Upper lobe of left lung (tissue), 6 donors: ENCODE measurements at places on chromosomes 7 and 10. TPM values are rescaled to one million over a fixed set of nuclear protein-coding genes. Genes with fewer than 3 reads are reported as not detected.

GRCh38 chr10:96292971-96293920 is 11.0 kb upstream of the DNTT start:
- no peak for DNase-seq

DNA sequence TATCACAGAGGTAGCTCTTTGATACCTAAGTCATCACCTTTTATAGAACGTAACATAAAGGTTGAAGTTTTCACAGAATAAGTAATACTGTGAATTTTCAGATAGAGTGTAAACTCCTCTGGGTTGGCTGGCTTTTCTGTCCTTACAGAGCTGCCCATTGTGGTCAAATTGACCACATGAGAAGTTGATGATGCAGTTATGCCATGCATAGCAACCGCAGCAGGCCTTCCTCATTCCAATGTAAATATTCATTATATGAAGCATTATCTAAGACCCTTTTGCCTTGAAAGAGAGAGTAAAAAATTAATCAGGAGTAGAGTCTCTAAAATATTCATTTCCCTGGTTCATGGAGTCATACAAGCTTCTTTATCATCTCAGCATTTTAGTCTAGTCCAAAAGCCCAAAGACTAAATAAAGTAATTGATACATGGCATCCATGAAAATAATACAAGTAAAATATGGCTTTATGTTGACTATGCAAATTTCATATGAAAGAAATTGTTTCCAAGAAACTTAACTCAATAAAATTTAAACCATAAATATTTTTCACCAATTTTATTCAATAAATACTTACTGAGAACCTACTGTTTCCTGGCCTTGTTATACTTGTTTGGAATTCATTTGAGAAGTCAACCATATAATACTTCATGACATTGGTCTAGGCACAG is 516.4 kb downstream of the PCDH15 start:
- DNase-seq = no peak

DNA sequence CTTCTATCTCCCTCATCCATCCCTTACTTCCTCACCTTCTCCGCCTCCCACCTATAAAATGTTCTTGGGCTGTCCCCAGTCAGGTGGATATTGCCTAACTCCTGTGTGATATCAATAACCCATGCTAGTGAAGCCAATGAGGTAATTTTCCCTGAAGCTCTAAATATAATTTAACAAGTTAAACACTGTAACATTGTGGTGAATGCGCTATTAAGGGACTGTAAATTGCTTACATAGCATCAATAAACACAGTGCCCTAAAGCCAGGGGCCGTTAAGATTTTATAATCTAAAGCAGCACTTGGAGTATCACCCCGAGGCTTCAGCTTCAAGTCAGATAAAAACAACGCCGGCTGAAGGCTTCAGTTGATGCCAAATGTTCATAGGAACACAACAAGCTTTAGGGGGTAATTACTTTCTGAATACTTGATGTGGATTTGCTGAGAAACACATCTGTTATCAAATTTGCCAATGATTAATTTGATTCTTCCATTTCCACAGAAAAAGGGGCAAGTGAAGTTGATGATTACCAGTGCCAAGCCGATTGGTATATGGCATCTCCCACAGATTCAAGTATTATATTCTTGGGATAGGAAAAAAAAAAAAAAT is 138.4 kb downstream of the CREB5 start:
- DNase-seq = no peak

GRCh38 chr7:43637114-43637806 is 54.4 kb downstream of the STK17A start:
- no peak for DNase-seq

- DNase-seq = no peak
These were observed 24.3 kb upstream of the OPN4 start for GRCh38 chr10:86630079-86630478.

GRCh38 chr7:52669031-52669430 is 366.4 kb upstream of the POM121L12 start:
- DNase-seq = peak; percentile 80

GRCh38 chr7:87933605-87933952 is 472 bp upstream of the ADAM22 start:
- no peak for DNase-seq

- DNase-seq = no peak
These were observed 136.6 kb downstream of the REEP3 start for GRCh38 chr10:63657761-63658160.

DNA sequence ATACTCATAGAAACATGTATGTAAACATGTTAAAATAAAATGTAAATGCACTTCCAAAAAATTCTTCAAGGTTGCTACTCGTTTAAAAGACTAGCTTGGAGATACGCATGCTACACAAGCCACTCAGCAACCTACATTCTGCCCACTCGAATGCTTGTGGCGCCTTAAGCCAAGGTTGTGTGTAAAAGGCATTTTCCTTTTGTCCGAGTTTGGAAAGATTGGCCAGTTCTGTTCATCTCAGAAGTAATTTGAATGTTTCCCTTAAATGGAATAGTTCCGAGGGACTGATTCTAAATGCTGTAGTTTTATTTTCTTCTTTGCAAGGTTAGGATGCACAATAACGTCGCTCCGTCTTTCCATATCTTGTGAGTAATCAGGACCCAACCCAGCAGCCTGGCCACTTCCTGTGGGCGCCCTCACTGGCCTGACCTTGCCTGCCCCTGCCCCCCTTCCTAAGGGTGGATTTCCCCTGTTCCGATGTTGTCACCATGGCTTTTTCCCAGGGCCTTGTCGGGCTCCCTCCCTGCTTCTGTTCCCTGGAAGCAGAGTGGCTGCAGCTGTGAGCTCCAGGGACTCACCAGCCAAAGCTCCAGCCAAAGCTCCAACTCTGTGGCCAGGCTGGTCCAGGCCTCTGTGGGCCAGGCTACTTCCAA is 70.6 kb downstream of the PTPRE start:
- no peak for DNase-seq

DNA sequence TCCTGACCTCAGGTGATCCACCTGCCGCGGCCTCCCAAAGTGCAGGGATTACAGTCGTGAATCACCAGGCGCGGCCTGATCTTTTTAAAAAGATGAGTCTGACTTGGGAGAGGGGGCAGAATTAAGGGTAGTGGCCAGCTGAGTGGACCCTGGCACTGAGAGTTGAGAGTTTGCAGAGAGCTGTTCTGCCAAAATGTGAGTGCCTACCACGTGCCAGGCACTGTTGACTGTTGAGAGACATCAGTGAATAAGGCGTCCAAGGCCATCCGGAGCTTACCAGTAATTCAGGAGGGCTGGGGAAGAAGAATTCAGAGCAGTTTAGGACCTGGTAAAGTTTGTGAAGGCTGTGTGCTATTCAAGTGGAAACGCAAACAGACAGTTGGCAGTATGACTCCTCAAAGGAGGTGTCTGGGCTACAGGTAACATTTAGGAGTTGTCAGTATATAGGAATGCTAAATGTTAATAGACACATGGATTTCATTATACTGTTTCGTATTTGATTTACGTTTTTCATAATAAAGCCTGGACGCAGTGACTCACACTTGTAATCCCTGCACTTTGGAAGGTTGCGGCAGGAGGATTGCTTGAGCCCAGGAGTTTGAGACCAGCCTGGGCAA is 1.5 kb downstream of the NIPSNAP2 start:
- DNase-seq = no peak

DNA sequence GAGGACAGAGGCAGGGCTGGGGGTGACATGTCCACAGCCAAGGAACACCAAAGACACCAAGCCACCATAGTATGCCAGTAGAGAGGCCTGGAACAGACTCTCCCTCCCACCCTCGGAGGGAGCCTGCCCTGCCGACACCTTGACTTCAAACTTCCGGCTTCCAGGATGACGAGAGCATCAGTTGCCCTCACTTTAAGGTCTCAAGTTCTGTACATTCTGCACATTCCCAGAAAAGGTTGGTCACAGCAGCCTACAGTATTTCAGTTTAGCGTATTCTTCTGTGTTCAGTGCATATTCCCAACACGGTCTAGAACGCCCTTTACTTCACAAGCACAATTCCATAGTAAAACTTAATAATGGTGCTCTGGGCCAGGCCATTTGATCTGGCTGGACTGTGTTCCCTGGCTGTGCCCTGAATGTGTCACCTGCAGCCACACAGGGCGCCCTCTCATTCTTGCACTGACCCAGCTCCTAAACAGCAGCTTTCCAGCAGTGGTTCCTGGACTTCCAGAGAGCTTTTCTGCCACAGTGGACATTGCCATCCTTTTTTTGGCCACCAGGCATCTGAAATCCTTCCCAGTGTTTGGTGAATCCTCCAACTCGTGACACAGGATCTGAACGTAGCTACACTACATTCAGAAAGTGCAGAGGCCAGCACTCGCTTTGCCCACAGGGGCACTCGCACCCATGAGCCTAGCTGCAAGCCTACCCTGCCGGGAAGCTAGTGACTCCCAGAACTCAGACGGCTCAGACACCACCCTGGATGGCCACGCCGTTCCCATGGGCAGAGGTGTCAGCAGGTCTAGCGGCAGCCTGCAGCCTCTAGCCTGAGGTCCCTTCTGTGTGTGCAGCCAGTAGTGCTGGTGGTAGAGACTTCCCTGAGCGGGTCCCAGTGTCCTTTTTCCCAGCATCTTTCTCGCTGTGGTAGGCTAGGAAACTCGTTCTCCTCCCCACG is 36.4 kb upstream of the INSIG1 start:
- no peak for DNase-seq

DNA sequence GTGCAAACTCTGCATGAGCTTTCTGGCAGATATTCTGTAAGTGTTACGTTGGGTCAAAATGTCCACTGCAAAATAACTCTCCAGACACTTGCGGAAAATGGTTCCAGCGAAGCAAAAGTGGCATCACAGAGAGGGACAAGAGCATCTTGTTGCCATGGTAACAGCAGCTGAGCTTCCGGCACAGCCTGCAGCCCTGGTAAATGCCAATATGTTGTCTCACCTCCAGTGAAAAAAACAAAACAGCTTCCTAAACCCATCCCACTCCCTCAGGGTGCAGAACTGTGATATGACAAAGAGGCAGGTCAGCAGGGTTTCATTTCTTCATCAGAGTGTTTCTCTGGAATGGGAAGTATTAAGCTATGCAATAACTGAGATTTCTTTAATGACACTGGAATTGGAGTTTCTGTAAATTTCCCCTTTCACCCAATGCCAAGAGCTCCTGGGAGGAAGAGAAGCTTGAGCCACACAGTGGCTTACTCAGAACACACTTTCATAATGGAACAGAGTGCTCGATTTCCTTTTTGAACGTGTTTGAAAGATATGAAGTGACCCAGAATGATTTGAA is 65.6 kb downstream of the FOXI2 start:
- DNase-seq = no peak

DNA sequence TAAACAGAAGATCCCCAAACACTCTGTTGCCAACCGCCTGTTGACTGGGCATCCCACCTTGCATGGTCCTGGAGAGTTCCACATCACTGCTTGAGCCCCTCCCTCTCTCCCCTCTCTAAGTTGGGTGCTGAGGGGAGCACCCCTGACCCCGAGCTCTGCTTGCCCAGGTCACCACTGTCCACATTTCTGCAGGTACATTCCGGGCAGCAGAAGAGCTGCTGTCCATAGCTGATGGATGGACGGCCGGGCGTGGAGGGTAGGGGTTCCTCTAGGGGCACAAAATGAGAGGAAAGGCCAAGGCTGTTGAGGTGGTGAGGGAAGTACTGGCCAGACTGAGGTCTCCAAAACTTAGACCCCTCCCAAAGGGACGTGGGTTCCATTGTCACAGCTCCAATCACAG is 227.4 kb upstream of the PPP2R2D start:
- no peak for DNase-seq

- DNase-seq = no peak
These were observed 32.6 kb upstream of the HSPB1 start for GRCh38 chr7:76269895-76270294.

DNA sequence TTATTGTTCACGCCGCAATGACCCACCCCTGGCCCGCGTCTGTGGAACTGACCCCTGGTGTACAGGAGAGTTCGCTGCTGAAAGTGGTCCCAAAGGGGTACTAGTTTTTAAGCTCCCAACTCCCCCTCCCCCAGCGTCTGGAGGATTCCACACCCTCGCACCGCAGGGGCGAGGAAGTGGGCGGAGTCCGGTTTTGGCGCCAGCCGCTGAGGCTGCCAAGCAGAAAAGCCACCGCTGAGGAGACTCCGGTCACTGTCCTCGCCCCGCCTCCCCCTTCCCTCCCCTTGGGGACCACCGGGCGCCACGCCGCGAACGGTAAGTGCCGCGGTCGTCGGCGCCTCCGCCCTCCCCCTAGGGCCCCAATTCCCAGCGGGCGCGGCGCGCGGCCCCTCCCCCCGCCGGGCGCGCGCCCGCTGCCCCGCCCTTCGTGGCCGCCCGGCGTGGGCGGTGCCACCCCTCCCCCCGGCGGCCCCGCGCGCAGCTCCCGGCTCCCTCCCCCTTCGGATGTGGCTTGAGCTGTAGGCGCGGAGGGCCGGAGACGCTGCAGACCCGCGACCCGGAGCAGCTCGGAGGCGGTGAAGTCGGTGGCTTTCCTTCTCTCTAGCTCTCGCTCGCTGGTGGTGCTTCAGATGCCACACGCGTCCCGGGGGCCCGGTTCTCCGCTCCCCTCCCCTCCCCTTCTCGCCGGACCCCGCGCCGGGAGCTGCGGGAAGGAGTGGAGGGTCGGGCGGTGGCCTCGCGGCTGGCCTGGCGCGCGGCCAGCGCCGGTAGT is at the start of gene CBX3:
Gene CBX3, plus strand, starts transcription at position 499 of the 772 bp plus-strand sequence. CDS start 1,254 bp downstream, outside the sequence.
- peak; percentile 87 for DNase-seq

DNA sequence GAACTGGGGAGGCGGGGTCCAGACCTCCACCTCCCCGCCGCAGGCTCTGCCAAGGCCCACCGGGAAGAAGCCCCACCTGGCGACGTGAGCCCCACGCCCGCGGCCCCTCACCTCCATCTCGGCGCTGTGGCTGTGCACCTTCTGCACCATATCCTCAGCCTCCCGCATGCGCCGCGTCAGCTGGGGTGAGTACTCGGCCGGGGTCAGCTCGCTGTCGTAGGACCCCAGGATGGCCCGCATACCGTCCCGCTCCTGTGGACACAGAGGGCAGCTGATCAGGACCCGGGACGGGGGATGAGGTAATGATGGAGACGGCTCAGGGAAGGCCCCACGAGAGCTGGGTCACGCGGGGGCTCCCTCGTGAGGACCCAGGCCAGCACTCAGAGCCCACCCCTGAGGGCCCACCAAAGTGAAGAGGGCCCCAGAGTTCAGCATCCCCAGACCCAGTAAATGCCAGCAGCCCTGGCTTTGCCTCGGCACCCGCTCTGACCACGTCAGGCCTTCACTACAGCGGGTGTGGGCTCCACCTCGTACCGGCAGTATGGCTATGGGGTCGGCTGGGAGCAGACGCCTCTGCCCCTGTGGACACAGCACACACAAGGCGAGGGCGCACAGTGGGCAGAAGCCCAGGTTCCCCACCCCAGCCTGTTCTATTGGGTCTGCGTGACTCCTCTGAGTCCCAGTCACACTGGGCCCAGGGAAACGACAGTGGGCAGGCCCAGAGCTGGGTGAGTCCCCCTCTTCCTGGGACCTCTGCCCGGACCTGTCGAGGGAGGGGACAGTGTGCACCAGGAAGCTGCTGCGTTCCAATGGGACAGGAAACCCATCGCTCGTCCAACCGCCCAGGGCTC is 218.1 kb downstream of the MAD1L1 start:
- DNase-seq = peak; percentile 81

SLC39A12 gene
- 0.34 TPM for total RNA-seq

NXPH1 gene
- total RNA-seq = not detected

HK1 gene
- total RNA-seq = 60.8 TPM

PPIA gene
- 1,281 TPM for total RNA-seq

MRLN gene
- not detected for total RNA-seq

LIPN gene
- total RNA-seq = 0.91 TPM

MBL2 gene
- total RNA-seq = 0.10 TPM

TRPV5 gene
- not detected for total RNA-seq
